Effector memory CD8-positive, alpha-beta T cell (primary cell): ENCODE measurements at places on chromosomes 1 and 21.

DNA sequence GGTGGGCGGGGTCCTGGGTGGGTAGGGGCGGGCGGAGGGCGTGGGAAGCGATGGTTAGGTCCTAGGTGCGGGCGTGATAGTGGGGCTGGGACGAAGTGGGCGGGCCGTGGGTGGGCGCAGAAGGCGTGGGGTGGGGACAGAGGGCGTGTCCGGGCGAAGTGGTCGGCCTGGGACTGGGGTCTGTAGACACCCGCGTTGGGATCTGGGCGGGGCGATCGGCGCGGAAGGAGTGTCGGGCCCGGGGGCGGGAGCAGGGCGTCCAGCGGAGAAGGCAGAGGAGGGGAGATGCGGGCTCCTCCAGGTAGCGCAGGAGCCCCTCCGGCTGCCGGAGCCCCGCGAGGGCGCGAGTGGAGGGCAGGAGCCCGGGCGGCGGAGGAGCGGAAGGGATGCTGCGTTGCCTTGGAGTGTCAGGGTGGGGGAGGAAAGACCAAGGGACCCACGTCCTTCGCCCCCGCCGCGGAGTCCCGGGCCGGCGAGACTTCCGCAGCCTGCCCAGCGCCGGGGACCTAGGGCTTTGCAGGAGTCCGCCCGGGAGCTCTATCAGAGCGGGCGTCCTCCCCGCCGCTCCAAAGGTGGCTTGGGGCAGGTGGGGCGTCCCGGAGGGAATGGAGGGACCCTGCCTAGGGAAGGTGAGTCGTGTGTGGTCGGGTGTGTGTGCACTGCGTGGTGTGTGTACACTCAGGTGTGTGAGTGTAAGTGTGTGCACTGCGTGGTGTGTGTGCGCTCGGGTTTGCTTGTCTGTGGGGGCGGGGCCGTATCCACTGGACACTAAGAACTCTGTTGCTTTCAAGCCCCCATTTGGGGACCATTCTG is 27.0 kb upstream of the PRSS38 start:
- DNase-seq, result peak; percentile 58

GRCh38 chr1:93235261-93235660 is 54.7 kb downstream of the CCDC18 start:
- no peak for DNase-seq

DNA sequence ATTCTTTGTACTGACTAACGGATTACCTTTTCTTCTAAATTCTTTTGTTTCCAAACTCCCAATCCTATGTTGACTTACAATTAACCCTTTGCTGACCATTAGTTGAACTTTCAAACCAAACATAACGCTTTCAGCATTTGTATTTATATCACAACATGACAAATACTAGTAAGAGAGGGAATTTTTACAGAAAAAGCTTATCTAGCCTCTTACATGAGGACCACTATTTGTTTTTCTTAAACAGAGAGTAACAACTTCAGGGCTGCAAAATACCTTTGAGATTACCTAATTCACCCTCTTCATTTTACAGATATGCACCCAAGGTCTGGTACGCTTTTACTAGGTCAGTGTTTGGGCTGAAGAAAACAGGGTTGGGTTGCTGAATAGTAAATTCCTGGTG is 45.0 kb upstream of the CXADR start:
- no peak for DNase-seq

- DNase-seq, result no peak
Observed at GRCh38 chr21:45472445-45473365, 67.7 kb downstream of the COL18A1 start.

DNA sequence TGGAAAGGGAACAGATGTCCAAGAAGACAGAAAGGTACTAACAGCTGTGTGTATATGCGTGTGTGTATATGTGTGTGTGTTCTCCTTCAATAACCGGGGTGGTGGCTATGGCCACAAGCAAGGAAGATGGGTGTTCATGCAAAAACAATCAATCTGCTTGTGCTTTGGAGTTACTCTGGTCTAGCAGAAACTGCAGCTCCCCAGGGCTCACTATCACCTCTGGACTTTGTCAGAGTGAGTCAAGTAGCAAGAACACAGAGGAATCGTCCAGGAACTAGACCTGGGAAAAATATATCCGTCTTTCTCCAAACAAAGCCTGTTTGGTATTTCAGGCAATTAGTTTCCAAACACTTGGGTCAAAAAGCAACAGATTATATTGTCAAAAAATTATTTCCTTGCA is 68.6 kb downstream of the GNG12 start:
- DNase-seq, result no peak

GRCh38 chr1:99535470-99536164 is 110.3 kb upstream of the PALMD start:
- DNase-seq, result no peak

DNA sequence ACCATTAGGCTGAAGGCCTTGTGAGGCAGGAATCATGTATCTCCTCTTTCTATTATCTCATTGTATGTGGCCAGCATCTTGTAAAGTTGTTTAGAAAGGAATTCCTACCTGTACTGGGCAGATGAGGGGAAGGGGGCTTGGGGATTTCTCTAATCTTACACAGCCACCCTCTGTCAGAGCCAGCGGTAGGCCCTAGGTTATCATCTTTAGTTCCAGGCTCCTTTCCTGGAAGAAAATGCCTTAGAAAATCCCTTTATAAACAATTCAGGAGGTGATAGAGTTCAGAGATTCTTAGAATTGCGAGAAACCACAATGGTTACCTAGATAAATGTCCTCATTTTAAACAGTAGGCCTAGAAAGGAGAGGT is 35.2 kb downstream of the DPT start:
- DNase-seq, result no peak

GRCh38 chr1:203316626-203317093 is 11.3 kb downstream of the BTG2 start:
- no peak for DNase-seq

DNA sequence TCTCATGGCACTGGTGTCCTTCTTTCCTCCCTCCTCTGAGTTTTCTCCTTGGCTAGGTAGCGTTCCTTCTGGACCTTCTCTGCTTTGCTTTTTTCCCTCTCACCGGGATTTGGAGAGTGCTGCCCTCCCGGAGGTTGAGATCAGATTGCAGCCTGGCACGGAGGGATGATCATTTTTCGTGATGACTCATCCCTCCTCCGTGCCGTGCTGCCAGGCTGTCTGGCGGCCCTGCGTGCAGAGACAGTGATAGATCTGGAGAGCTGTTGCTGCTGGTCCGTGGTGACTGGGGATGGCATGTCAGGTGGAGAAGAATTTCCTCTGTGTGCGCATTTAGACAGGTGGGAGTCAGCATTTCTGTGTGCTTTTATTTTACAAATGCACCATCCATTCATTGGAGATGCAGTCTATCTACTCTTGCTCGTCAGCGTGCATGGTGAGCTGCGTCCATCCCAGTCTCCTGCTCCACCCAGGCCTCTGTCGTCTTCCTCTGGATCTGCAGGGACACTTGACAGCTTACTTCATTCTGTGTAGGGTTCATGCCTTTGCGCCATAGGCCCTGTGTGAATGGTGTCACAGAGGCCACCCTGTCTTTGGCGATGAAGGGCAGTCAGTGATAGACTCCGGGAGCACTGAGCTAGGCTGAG is 104.4 kb downstream of the PCBP3 start:
- no peak for DNase-seq

- no peak for DNase-seq
Observed at GRCh38 chr1:2059290-2059953, 9.2 kb downstream of the PRKCZ start.

DNA sequence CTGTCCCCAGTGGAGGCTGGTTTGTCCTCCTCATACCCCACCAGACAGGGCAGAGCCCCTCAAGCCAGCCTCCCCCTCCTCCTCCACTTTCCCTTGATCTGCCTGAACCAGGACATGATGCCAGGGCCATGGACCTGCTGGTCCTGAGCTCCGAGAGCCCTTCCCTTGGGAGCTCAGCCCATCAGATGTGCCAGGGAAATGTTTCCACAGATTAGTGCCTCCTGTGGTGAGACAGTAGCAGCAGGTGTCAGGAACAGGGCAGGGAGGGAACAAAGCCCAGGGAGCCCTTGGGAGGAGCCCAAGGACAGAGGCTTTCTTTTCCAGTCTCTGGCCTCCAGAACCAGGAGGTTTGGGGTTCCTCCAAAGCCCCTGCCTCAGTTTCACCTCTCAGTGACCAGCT is 14.6 kb upstream of the SLC41A1 start:
- DNase-seq, result no peak

DNA sequence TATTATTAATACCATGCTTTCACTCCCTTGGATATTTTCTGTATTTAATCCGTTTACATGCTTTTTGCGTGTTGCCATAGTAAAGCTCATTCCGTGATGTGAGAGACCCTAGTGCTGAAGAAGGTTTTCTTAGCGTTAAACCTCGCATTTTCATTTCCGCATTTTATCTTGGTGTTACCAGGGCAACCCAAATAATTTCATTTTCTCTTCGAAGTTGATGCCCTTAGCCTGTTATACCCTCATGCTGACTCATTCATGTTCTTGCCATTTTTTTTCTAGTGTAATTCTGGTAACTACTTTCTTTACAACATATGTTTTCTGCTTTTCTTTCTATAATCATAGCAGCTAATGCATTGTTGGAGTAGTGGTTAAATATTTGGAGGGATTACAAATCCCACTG is 37.2 kb downstream of the LRRC8C start:
- peak; percentile 41 for DNase-seq

DNA sequence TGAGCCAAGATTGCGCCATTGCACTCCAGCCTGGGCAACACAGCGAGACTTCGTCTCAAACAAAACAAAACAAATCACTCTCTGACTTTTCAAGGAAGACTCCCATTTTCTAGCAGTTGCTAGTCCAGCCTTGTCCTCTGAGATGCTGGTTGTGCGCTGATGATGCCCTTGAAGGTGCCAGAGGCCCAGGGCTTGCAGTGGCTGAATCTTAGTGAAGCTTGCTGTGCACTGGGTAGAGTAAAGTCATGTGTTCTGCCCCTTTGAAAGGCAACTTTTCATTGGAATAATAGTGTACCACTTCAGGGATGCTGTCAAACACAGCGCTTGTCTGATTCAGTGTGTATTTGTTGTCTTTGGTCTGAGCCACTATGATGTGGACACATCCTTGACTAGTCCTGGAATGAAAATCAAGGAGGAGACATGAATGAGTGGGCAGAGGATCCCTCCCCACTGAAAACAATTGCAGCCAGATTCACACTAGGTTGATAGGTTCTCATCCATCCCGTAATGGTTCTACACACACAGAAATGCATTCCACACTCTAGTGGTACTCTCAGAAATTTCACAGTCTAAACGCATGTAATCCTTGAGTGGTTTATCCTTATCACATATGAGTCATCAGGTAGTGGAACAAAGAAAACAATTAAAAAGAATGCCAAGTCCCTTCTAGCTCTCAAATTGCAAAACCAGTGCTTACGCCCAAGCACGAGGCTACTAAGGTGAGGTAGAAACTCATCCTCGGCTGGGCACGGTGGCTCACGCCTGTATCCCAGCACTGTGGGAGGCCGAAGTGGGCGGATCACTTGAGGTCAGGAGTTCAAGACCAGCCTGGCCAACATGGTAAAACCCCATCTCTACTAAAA is 17.8 kb upstream of the TDRD10 start:
- DNase-seq, result no peak

- no peak for DNase-seq
Observed at GRCh38 chr1:22860414-22860800, 112.3 kb downstream of the LACTBL1 start.

GRCh38 chr1:224730540-224730939 is 114.4 kb downstream of the CNIH3 start:
- no peak for DNase-seq

DNA sequence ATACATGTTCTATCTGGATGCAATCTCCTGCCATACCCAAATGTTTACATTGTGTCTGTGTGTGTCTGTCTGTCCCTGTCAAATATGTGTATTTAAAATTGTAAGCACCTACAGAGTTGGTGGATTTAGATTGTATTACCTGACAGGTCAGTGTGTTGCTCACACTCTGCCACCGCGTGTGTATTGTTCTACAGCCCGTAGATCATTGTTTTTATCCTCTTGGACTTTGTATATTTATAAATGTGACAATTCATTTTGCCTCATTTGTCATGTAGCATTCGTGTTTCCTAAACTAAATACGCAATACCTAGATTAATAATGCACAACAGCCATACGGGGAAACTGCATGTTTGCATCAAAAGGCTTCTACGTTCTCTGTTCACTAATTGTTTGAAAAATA is 634 bp downstream of the ALG14 start:
- no peak for DNase-seq

DNA sequence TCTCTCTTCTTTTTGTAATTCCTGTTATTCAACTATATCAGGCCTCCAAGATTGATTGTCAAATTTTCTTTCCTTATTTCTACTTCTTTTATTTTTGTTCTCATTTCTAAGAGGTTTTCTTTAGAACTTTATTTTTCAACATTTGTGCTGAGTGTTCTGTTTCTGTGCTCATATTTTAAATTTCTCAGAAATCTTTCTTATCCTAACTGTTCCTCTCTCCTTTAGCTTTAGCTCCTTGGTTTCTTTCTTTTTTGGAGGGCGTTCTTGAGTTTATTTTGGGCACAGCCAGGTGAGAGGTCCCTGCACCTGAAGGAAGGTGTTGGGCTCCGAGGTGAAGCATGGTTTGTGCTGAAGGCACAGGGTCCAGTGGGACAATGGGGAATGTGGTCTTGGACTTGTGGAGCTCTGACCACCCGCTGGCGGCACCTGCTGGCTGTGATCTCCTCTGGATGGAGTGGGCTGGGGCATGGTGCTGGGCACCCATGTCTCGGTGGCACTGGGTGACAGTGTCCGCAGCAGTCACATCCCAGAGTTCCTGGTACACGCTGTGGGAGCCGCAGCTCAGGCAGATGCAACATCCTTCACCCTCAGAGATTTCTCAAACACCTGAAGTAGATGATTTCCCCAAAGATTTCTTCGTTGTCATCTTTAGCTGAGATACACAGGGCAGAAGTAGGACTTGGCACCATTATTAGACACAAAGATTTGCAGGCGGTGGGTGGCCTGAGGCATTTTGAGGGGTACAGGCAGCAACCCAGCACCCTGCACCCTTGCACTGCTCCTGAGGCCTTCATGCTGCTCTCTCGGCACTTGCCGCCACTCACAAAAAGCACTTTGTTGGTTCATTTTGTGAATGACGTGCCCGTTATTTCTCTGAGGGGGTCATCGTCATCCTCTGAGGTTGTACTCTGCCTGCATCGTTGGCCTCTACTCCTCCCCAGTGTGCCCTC is 38.2 kb upstream of the DIP2A start:
- no peak for DNase-seq

- DNase-seq, result no peak
Observed at GRCh38 chr1:6080469-6080868, 34.8 kb downstream of the KCNAB2 start.

DNA sequence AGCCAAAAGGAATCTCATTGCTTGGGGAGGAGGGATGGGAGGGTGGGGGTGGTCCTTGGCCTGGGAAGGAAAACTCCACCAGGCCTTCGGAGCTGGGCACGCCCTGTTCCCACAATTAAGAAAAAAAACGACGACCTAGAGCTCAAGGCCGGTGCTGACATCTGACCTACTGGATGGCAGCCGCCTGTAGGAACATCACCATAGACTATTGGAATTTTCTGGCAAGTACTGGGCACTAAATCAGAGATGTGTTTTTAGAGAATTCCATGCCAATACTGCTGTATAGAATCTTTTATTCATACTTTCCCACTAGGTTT is 729 bp downstream of the NADK start:
- no peak for DNase-seq

DNA sequence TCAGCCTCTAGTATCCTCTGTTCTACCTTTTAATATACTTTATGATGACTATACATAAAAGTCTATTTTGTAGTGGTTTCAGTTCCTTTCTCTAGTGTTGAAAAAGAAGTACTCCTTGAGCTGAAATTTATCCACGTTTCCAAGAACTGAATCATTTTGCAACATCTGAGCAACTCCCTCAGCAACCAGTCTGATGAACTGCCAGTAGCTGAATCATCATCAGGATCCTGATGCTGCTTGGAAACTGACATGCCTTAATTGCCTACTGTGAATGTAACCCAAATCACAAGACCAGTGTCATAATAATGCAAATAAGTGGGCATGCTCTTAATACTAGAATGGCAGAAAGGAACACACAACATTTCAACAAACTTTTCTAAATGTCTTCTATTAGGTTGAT is 103.3 kb downstream of the CYYR1 start:
- no peak for DNase-seq
